Esophagus muscularis mucosa (tissue), 4 donors: ENCODE measurements at places on chromosomes 13 and 19. TPM values are rescaled to one million over a fixed set of nuclear protein-coding genes. Genes with fewer than 3 reads are reported as not detected.

FUT3 gene
- total RNA-seq, result not detected

RAB20 gene
- total RNA-seq, result 17.6 TPM

ZNF723 gene
- not detected for total RNA-seq

MAB21L1 gene
- total RNA-seq, result 0.83 TPM

CA11 gene
- total RNA-seq, result 14.0 TPM

DNA sequence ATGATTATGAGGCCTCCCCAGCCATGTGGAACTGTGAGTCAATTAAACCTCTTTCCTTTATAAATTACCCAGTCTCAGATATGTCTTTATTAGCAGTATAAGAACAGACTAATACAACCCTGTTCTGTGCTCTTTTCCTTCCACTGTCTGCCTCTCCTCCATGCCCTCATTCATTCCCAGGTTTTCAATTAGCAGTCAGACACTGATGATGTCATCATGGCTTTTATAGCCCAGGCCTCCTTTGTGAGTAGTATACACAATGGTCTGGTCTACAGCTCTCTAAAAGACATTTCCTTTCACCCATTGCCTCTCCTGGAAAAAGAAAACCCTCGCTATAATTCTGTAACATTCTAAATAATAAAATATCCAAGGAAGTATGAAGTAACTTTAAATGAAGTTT, 25.5 kb downstream of the FGF14 start:
- no peaks in the 10 kb centered on the region for H3K27me3 ChIP-seq
- peaks cover 4% of the 10 kb centered on the region for H3K4me1 ChIP-seq
- no peak overlapping the region for H3K4me3 ChIP-seq
- no peak overlapping the region for H3K27ac ChIP-seq

- peaks cover 80% of the 10 kb centered on the region for H3K36me3 ChIP-seq
- peak overlapping the region; percentile 45 for H3K27ac ChIP-seq
- no peak overlapping the region for H3K4me3 ChIP-seq
- peaks cover 8% of the 10 kb centered on the region for H3K4me1 ChIP-seq
These were observed 12.1 kb upstream of the GPR4 start for GRCh38 chr19:45613926-45614725.

- DNase-seq, result no peak
- H3K4me3 ChIP-seq, result no peak overlapping the region
- no peaks in the 10 kb centered on the region for H3K36me3 ChIP-seq
- H3K4me1 ChIP-seq, result no peaks in the 10 kb centered on the region
- H3K27me3 ChIP-seq, result no peaks in the 10 kb centered on the region
These were observed 8.9 kb downstream of the TNFSF13B start for GRCh38 chr13:108278466-108278865.

DNA sequence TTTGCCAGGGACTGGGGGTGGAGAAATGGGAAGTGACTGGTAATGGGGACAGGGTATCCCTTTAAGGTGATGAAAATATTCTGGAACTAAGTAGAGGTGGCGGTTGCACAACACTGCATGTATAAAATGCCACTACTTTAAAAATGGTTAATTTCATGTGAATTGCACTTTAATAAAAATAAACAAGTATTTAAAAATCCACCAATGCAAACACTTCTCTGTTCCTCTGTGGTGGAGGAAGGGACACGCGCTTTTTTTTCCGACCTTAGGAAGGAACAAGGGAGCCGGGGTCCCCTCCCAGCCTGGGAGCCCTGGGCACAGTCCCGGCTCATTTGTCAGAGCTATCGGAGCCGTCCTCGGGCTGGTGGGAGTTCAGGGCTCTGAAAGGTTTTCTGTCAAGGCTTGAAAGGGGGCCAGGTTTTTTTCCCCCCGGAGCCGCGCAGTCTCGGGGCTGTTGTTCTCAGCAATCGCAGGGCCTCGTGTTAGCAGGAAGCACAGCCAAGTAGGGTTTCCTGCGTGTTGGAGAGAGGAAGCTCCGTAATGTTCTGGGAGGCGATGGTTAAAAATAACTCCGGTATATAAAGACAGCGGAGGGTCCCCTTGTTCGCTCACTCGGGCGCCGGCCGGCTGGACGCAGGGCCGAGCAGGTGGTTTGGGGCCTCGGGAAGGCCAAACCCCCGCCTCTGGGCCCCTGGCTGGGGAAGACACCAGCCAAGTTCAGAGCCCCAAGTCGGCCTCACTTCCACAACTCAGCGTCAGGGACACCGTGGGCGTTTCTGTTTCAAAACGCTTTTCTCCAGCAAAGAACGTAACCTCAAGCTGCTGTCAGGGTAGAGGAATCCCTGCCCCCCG, 41.2 kb upstream of the KLF2 start:
- H3K4me3 ChIP-seq, result peak overlapping the region; percentile 43
- no peaks in the 10 kb centered on the region for H3K36me3 ChIP-seq
- peaks cover 59% of the 10 kb centered on the region for H3K4me1 ChIP-seq
- peak overlapping the region; percentile 98 for H3K27ac ChIP-seq
- H3K27me3 ChIP-seq, result no peaks in the 10 kb centered on the region

GRCh38 chr13:33213797-33214196, 71.8 kb downstream of the STARD13 start:
- no peaks in the 10 kb centered on the region for H3K36me3 ChIP-seq
- H3K4me1 ChIP-seq, result peaks cover 48% of the 10 kb centered on the region
- DNase-seq, result no peak
- H3K27ac ChIP-seq, result peak overlapping the region; percentile 56

- DNase-seq, result no peak
- peaks cover 25% of the 10 kb centered on the region for H3K4me1 ChIP-seq
- no peaks in the 10 kb centered on the region for H3K36me3 ChIP-seq
- peaks cover 68% of the 10 kb centered on the region for H3K27me3 ChIP-seq
These were observed 465.6 kb downstream of the ITGBL1 start for GRCh38 chr13:101917833-101918661.

- DNase-seq, result no peak
- no peak overlapping the region for H3K27ac ChIP-seq
- no peaks in the 10 kb centered on the region for H3K36me3 ChIP-seq
- no peaks in the 10 kb centered on the region for H3K4me1 ChIP-seq
- H3K27me3 ChIP-seq, result no peaks in the 10 kb centered on the region
These were observed 84.0 kb downstream of the RGCC start for GRCh38 chr13:41541142-41541938.

- no peak overlapping the region for H3K4me3 ChIP-seq
- no peak overlapping the region for H3K27ac ChIP-seq
- no peaks in the 10 kb centered on the region for H3K27me3 ChIP-seq
- H3K4me1 ChIP-seq, result peaks cover 18% of the 10 kb centered on the region
- no peaks in the 10 kb centered on the region for H3K36me3 ChIP-seq
These were observed 23.9 kb downstream of the WTIP start for GRCh38 chr19:34505321-34506025.

GRCh38 chr13:112905619-112905989, 63.4 kb upstream of the MCF2L start:
- no peak overlapping the region for H3K4me3 ChIP-seq
- H3K4me1 ChIP-seq, result no peaks in the 10 kb centered on the region
- DNase-seq, result no peak

GRCh38 chr19:51644636-51645271, 1.9 kb downstream of the SIGLEC14 start:
- H3K4me1 ChIP-seq, result no peaks in the 10 kb centered on the region
- H3K36me3 ChIP-seq, result no peaks in the 10 kb centered on the region
- peaks cover 40% of the 10 kb centered on the region for H3K27me3 ChIP-seq
- H3K4me3 ChIP-seq, result peak overlapping the region; percentile 25
- no peak overlapping the region for H3K27ac ChIP-seq
- DNase-seq, result no peak

- no peaks in the 10 kb centered on the region for H3K36me3 ChIP-seq
- no peak overlapping the region for H3K27ac ChIP-seq
- H3K4me1 ChIP-seq, result no peaks in the 10 kb centered on the region
- no peak overlapping the region for H3K4me3 ChIP-seq
- no peaks in the 10 kb centered on the region for H3K27me3 ChIP-seq
- DNase-seq, result no peak
These were observed 29.9 kb upstream of the IRS2 start for GRCh38 chr13:109816112-109816807.

DNA sequence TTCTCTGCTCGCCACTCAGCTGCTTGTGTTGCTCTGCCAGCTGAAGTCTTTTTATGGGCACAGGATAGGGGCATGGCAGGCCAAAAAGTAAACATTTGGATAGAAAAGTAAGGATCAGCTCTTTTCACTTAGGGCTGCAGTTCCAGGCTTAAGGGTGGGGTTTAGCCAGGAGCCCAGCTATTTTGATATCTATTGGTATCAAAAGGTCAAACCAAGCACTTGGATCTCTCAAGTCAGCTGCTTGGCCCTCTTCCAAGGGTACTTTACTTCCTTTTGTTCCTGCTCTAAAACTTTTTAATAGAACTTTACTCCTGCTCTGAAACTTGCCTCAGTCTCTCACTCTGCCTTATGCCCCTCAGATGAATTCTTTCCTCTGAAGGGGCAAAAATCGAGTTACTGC, 55.7 kb upstream of the ABCC4 start:
- H3K4me3 ChIP-seq, result no peak overlapping the region
- no peaks in the 10 kb centered on the region for H3K36me3 ChIP-seq
- H3K4me1 ChIP-seq, result no peaks in the 10 kb centered on the region
- no peak for DNase-seq
- H3K27me3 ChIP-seq, result no peaks in the 10 kb centered on the region

GRCh38 chr19:31906111-31906871, 439.1 kb upstream of the ZNF507 start:
- H3K4me1 ChIP-seq, result peaks cover 12% of the 10 kb centered on the region
- no peaks in the 10 kb centered on the region for H3K27me3 ChIP-seq
- no peak for DNase-seq

DNA sequence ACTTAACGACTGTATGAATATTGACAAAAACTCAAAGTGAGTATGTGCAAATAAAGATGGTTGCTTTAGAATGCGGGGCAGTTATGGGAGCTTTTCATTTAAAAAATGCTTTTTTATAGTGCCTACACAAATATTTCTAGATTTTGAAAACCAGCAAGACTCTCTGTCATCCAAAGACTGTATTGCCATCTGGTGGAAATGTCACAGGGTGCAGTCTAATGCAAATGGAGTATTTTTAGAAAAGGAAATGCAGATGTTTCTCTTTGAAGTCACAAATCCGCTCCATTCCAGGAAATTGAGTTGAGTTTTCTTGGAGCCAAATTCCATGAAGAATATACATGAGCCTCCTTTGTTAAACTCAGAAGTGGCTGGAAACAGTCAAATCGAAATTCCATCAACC, 2.3 kb upstream of the C1QTNF9B start:
- H3K4me3 ChIP-seq, result no peak overlapping the region
- H3K27me3 ChIP-seq, result no peaks in the 10 kb centered on the region
- H3K4me1 ChIP-seq, result peaks cover 17% of the 10 kb centered on the region
- no peak overlapping the region for H3K27ac ChIP-seq

GRCh38 chr13:106917024-106917571, 349.2 kb upstream of the ARGLU1 start:
- H3K27me3 ChIP-seq, result no peaks in the 10 kb centered on the region
- no peaks in the 10 kb centered on the region for H3K4me1 ChIP-seq
- peak overlapping the region; percentile 86 for H3K27ac ChIP-seq

GRCh38 chr19:45498411-45499195, at the start of gene PPM1N:
Gene PPM1N (plus strand): TSS chr19:45498443. CDS start chr19:45498473, 30 bp downstream.
- H3K27ac ChIP-seq, result peak within 1 kb of the TSS; percentile 68
- no peaks in the 10 kb centered on the region for H3K36me3 ChIP-seq
- H3K4me1 ChIP-seq, result peaks cover 49% of the 10 kb centered on the region
- H3K4me3 ChIP-seq, result peak within 1 kb of the TSS; percentile 81

DNA sequence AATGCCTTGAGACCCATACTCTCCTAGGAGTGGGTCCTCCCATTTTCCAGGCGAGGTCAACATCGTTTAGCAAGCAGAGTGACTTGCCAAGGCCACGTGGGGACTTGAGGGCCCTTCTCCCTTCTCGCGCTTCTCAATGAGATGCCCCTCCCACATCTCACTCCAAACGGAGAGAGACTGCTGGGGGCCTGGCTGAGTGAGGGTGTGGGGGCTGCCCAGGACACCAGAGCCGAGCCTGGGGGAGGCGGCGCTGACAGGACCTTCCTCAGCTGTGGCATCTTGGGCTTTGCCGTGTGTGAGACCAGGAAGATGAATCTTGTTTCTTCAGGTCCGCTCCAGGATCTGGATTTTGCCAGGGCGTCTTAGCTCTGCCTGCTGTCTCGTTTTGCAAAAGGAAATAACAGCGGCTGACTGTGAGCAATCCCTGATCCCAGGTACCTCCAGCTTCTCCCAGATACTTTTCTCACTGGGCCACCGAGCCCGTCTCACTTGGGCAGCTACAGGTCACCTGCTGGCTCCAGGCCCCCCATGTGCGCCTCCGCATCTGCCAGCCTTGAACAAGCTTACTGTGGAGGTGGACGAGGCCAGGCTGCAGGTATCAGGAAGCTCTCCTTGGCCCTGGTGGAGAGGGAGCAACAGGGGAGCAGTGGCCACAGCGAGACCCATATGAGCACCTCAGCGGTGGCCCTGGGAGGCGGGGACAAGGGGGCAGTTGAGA, 6.0 kb downstream of the COX6B2 start:
- peaks cover 25% of the 10 kb centered on the region for H3K27me3 ChIP-seq
- H3K36me3 ChIP-seq, result peaks cover 20% of the 10 kb centered on the region
- H3K27ac ChIP-seq, result no peak overlapping the region
- H3K4me1 ChIP-seq, result peaks cover 28% of the 10 kb centered on the region
- no peak for DNase-seq
- H3K4me3 ChIP-seq, result no peak overlapping the region

GRCh38 chr19:17406046-17406886, 836 bp upstream of the BST2 start:
- peak overlapping the region; percentile 71 for H3K27ac ChIP-seq
- no peak for DNase-seq
- peaks cover 23% of the 10 kb centered on the region for H3K27me3 ChIP-seq

DNA sequence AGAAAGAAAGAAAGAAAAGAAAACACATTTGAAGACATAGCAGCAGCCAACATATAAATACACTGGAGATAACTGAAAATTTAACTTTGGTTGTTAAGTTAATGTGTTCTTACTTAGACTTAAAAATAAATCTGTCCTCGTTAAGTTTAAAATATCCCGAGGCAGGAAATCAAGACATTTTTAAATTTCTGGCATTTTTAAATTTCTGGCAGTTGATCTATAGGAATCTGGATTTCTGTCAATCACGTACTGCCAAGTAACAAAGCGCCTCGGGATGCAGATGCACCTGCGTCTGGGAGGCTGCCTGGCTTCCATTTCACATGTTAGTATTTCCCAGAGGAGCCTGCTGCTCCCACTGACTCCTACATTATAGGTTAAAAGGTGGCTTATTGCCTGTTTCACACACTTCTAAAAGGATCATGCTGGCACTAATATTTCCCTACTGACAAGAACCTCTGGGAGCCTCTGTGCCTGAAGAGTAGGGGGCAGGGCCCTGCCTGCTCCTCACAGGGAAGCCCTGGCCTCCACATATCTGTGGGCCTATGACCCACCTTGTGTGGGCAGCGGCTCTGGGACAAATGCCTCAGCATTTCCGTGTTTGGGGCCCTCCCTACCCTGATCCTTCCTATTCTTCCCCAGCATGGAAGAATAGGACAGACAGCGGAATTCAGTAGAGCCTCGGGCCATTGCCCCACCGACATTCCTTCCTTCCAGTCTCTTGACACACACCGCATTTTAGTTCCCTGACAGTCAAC, 62.8 kb upstream of the ATP12A start:
- H3K27me3 ChIP-seq, result no peaks in the 10 kb centered on the region
- no peaks in the 10 kb centered on the region for H3K4me1 ChIP-seq
- H3K27ac ChIP-seq, result no peak overlapping the region
- no peaks in the 10 kb centered on the region for H3K36me3 ChIP-seq
- no peak overlapping the region for H3K4me3 ChIP-seq
- no peak for DNase-seq
